ENCODE measurements at places on chromosomes 5 and 9. TPM values are rescaled to one million over a fixed set of nuclear protein-coding genes. Genes with fewer than 3 reads are reported as not detected.

- no peak for DNase-seq
- no peak overlapping the region for H3K27ac ChIP-seq
- H3K27me3 ChIP-seq, result no peaks in the 10 kb centered on the region
- H3K4me3 ChIP-seq, result no peak overlapping the region
- H3K36me3 ChIP-seq, result peaks cover 64% of the 10 kb centered on the region
Observed at GRCh38 chr9:126838055-126838811, 22.2 kb upstream of the ZBTB34 start.

DNA sequence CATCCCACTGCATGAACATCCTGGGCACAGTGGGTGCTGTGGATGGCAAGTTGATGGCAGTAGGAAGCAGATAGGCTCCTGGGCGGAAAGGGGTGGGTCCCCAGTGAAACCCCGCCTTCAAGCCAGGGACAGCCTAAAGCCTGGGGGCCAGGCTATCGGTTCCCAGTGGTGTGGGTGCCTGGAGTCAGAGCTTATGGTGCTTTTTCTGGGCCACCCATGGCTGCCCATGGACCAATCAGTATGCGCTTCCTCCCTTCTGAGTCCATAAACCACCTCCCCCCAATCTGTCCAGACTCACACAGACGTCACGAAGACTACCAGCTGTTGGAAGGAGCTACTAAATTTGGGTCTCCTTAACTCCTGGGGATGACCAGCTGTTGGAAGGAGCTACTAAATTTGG, 17.5 kb upstream of the ECPAS start:
- no peaks in the 10 kb centered on the region for H3K27me3 ChIP-seq
- H3K4me3 ChIP-seq, result no peak overlapping the region
- no peaks in the 10 kb centered on the region for H3K4me1 ChIP-seq
- no peaks in the 10 kb centered on the region for H3K36me3 ChIP-seq
- DNase-seq, result no peak

DNA sequence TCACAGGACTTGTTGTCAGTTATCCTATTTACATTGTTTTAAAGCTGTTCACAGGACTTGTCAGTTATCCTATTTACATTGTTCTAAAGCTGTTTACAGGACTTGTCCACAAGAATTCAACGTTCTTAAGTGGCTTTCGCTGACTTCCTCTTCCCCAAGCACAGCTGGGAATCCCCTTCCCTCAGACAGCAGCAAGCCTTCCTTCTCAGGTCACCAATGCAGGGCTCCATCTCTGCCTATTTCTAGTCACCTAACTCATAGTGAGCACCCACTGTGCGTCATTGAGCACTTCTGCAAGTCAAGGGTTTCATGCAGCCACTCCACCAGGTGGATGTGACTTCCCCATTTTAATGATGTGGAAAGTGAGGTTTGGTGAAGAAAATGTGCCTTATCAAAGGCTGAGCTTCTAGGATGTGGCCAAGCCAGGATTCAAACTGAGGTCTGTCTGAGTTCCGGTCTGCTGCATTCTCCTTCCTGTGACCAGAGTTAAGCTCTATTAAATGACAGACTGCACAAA, 109.8 kb upstream of the ZNF462 start:
- no peaks in the 10 kb centered on the region for H3K36me3 ChIP-seq
- no peaks in the 10 kb centered on the region for H3K27me3 ChIP-seq
- H3K4me3 ChIP-seq, result no peak overlapping the region

DNA sequence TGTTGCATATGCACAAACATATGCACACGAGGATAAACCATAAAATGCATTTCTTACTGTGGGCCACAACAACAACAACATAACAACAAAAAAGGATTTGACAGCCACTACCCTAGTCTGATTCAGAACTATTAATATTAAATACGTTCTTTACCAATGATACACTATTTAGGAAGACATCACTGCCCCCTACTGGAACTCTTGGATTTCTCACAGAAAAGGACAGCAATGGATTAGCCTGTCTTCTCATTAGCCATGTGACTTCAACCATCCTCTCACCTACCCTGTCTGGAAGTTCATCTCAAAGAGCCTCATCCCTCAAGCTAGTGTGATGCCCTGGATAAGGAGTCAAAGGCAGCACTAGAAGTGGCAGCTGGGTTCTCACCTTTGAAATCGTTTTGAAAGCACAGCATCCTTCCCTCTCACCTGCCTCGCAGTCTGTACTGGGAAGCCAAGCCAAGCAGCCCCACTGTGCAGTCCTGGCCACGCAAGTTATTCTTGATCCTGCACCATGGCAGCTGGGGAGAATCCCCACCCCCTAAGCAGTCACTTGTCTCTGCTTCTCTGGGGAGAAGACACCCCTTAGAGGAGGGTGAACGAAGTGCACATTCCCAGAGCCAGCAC, 64.6 kb downstream of the SH3TC2 start:
- H3K27me3 ChIP-seq, result no peaks in the 10 kb centered on the region
- H3K4me3 ChIP-seq, result no peak overlapping the region
- peak; percentile 37 for DNase-seq
- H3K4me1 ChIP-seq, result no peaks in the 10 kb centered on the region

- H3K4me1 ChIP-seq, result no peaks in the 10 kb centered on the region
- no peak overlapping the region for H3K4me3 ChIP-seq
- no peak overlapping the region for H3K27ac ChIP-seq
Observed at GRCh38 chr5:113061846-113062780, 85.5 kb downstream of the DCP2 start.

DNA sequence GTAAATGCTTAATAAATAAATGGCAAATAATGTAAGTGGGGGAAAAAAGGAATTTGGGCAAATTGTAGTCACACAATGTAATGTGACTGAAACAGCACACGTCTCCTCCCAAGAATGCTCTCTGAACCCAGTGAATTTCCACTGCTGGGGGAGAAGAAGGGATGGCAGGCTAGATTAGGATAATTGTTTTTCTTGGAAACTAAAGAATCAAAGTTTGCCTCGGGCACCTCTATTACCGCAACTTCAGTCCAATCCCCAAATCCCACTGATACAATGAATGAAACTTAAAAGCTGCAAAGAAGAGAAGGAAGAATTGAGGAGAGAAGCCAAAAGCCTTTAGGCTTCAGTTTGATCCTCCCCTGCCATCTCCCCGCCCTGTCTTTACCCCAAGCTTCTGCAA, 423.2 kb upstream of the PAPPA start:
- H3K4me1 ChIP-seq, result no peaks in the 10 kb centered on the region
- no peak overlapping the region for H3K27ac ChIP-seq
- no peaks in the 10 kb centered on the region for H3K27me3 ChIP-seq
- DNase-seq, result no peak
- H3K4me3 ChIP-seq, result no peak overlapping the region

- no peak overlapping the region for H3K27ac ChIP-seq
- no peaks in the 10 kb centered on the region for H3K36me3 ChIP-seq
- H3K27me3 ChIP-seq, result no peaks in the 10 kb centered on the region
Observed at GRCh38 chr5:14821100-14821845, 50.3 kb downstream of the ANKH start.

DNA sequence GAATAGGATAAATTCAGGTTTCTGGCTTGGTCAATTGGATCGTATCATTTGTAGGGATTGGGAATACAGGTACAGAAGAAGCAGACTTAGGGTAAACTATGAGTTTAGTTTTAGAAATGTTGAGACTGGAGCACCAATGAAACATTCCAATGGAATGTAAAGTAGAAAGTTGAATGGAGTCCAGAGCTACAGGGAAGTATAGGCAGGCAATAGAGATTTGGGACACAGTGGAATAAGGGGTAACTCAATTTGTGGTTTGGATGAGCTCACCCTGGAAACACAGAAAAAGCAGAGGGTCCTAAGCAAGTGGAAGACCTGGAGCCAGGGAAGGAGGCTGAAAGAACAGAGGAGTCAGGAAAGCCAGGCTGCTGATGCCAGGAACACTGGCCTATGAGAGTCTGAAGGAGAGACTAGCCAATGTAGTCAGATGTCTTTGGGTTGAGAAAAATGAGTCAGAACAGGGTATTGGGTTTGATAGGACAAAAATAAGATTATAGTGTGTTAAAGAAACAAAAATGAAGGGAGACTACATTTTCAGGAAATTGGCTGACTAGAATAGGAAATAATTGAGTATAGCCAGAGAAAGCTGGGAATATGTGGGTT, 72.8 kb downstream of the STARD4 start:
- no peaks in the 10 kb centered on the region for H3K4me1 ChIP-seq
- H3K4me3 ChIP-seq, result no peak overlapping the region
- no peak for DNase-seq

DNA sequence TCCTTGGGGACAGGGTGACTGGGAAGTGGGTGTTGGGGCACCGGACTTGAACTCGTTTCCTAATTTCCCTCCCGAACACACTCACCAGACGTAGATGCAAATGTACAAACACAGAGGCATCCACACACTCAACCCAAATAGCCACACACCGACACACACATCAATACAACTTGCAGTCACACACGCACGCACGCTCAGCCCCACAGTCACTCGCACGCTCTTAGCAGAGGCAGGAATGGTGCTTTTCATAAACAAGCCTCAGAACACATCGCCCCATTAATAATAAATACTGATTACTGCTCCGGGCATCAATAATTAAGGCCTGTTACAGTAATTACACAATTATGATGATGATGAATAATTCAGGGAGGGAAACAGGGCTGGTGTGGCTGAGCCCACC, 5.7 kb downstream of the BARHL1 start:
- H3K4me3 ChIP-seq, result no peak overlapping the region
- no peaks in the 10 kb centered on the region for H3K4me1 ChIP-seq
- no peak overlapping the region for H3K27ac ChIP-seq
- no peak for DNase-seq
- H3K27me3 ChIP-seq, result peaks cover 90% of the 10 kb centered on the region

- H3K27me3 ChIP-seq, result no peaks in the 10 kb centered on the region
- no peaks in the 10 kb centered on the region for H3K36me3 ChIP-seq
- no peak overlapping the region for H3K4me3 ChIP-seq
- no peak overlapping the region for H3K27ac ChIP-seq
- DNase-seq, result no peak
Observed at GRCh38 chr5:149799119-149799623, 69.1 kb downstream of the PPARGC1B start.

DNA sequence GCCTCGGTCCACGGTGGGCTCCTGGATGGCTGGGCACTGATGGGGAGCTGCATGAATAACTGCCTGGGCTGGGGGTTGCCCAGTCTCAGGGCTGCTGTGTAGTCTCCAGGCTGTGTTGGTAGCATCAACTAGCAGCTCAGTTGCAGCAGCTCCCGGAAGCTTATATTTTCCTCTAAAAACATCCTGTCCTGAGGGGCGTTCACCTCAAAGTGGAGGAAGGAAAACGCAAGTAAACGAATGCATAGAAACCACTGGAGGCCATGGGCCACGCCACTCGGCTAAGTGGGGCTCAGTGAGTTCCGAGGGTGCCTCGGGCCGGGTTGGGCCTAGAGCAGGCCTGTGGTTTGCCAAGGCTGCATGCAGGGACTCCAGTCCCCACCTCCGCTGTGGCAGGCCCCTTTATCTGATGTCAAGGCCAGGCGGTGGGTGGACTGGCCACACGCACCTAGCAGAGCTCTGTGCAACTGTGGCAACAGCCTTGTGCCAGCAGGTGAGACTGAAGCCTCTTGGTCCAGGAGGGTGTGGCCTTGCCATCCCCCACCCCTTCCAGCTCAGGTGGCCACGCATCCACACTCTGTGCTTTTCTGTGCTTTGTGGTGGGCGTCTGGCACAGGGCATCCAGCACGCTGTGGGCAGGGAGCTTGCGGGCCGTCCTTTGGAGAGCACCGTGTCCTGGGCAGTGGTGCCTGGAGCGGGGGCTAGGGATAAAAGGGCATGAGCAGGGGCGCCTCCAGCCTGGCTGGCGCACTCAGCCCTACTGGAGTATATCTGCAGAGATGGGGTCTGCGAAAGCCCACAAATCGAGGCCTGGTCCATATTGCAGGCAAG, 15.1 kb downstream of the TCF7 start:
- no peaks in the 10 kb centered on the region for H3K4me1 ChIP-seq
- no peak overlapping the region for H3K4me3 ChIP-seq
- H3K27me3 ChIP-seq, result no peaks in the 10 kb centered on the region
- H3K27ac ChIP-seq, result no peak overlapping the region
- DNase-seq, result no peak
- H3K36me3 ChIP-seq, result no peaks in the 10 kb centered on the region

GRCh38 chr9:37936376-37936775, 32.4 kb upstream of the SLC25A51 start:
- no peak for DNase-seq
- H3K4me1 ChIP-seq, result no peaks in the 10 kb centered on the region
- H3K4me3 ChIP-seq, result no peak overlapping the region

DNA sequence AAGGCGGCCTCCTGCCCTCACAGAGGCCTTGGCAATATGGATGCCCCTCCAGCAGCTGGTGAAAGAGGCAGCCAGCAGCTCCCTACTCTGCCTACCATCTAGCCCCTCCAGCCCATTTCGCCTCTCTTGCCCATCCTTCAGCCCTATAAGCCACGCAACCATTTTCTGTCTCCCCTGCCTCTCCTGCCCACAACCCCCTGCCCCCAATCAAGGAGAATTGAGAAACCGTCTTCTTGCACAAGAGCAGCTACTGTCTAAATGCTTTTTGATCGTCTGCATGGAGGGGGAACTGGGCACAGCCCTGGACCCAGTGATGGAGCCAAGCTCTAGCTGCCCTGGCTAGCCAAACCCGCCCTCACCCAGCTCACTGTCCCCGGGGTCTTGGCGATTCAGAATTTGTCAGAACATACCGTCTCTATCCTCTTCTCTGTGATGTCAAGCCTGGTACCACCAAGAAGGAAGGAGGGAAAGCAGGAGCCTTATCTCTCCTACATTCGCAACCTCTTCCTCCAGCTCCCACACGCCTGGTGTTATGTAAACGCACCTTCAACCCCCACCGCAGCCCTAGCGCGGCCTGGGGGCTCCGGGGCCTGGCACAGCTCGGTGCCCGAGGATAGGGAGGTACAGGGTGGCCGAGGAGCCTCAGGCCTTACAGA, 1.2 kb downstream of the SPRY4 start:
- H3K27ac ChIP-seq, result no peak overlapping the region
- no peak for DNase-seq
- H3K36me3 ChIP-seq, result no peaks in the 10 kb centered on the region
- H3K4me3 ChIP-seq, result no peak overlapping the region
- H3K27me3 ChIP-seq, result peaks cover 62% of the 10 kb centered on the region
- H3K4me1 ChIP-seq, result peaks cover 25% of the 10 kb centered on the region

GRCh38 chr9:120265791-120266190, 314.2 kb downstream of the CDK5RAP2 start:
- no peak overlapping the region for H3K4me3 ChIP-seq
- no peaks in the 10 kb centered on the region for H3K36me3 ChIP-seq
- no peaks in the 10 kb centered on the region for H3K4me1 ChIP-seq
- no peaks in the 10 kb centered on the region for H3K27me3 ChIP-seq
- DNase-seq, result no peak

GRCh38 chr9:74096420-74096819, 400.7 kb upstream of the RORB start:
- no peak overlapping the region for H3K4me3 ChIP-seq
- no peaks in the 10 kb centered on the region for H3K4me1 ChIP-seq
- no peak for DNase-seq
- H3K36me3 ChIP-seq, result no peaks in the 10 kb centered on the region

GRCh38 chr9:11328326-11328725, 715.5 kb upstream of the PTPRD start:
- H3K27me3 ChIP-seq, result no peaks in the 10 kb centered on the region
- DNase-seq, result no peak
- H3K4me1 ChIP-seq, result no peaks in the 10 kb centered on the region
- no peaks in the 10 kb centered on the region for H3K36me3 ChIP-seq
- no peak overlapping the region for H3K4me3 ChIP-seq
- H3K27ac ChIP-seq, result no peak overlapping the region

- H3K27me3 ChIP-seq, result no peaks in the 10 kb centered on the region
- DNase-seq, result no peak
- no peaks in the 10 kb centered on the region for H3K4me1 ChIP-seq
- no peak overlapping the region for H3K4me3 ChIP-seq
- H3K27ac ChIP-seq, result no peak overlapping the region
Observed at GRCh38 chr5:57412680-57413079, 69.9 kb downstream of the ACTBL2 start.

Gene LCN6
- polyA plus RNA-seq, result not detected

Gene OLFM1
- 13.2 TPM for polyA plus RNA-seq

Gene INSL4
- not detected for polyA plus RNA-seq

Gene UQCRQ
- polyA plus RNA-seq, result 92.1 TPM

Gene OTP
- polyA plus RNA-seq, result not detected

Gene DYNC2I2
- polyA plus RNA-seq, result 1.5 TPM

Gene KIAA1191
- 32.3 TPM for polyA plus RNA-seq

All from CD14-positive monocyte (primary cell).